Esophagus muscularis mucosa (tissue), 4 donors: ENCODE measurements at places on chromosomes 16 and 17. TPM values are rescaled to one million over a fixed set of nuclear protein-coding genes. Genes with fewer than 3 reads are reported as not detected.

EXOC3L1 gene
- 4.0 TPM for total RNA-seq

MMP28 gene
- 150 TPM for total RNA-seq

LYZL6 gene
- not detected for total RNA-seq

AANAT gene
- total RNA-seq, result not detected

KRTAP9-2 gene
- total RNA-seq, result not detected

SLC43A2 gene
- 14.6 TPM for total RNA-seq

CHST5 gene
- total RNA-seq, result not detected

PRDM7 gene
- total RNA-seq, result not detected

GSE1 gene
- total RNA-seq, result 79.4 TPM

GPRC5B gene
- 15.8 TPM for total RNA-seq

HS3ST4 gene
- total RNA-seq, result not detected

- DNase-seq, result no peak
Observed at GRCh38 chr17:41777574-41778188, 8.8 kb downstream of the JUP start.

- DNase-seq, result no peak
Observed at GRCh38 chr16:89422905-89423630, 67.3 kb downstream of the ANKRD11 start.

DNA sequence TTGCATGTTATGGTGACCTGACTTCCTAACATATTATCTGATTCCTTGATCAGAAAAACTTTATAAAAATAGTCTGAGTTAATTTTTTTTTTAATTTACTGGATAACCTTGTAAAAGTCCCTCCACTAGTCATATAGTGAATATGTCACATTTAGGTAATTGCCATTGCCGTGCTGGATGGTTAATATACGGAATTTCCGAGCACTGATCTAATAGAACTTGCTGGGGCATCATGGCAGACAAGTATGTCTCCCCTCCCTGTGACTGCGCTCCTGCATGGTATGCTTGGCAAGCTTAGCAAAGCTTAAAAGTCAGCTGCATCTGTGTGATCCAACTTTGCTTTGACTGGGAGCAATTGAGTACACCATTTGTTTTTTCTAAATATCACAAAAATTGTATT lies 239.4 kb upstream of the TBX2 start:
- no peak for DNase-seq

GRCh38 chr16:69413045-69413664 lies 11.3 kb upstream of the CYB5B start:
- no peak for DNase-seq

- no peak for DNase-seq
Observed at GRCh38 chr16:73775841-73776388, 520.7 kb upstream of the PSMD7 start.

DNA sequence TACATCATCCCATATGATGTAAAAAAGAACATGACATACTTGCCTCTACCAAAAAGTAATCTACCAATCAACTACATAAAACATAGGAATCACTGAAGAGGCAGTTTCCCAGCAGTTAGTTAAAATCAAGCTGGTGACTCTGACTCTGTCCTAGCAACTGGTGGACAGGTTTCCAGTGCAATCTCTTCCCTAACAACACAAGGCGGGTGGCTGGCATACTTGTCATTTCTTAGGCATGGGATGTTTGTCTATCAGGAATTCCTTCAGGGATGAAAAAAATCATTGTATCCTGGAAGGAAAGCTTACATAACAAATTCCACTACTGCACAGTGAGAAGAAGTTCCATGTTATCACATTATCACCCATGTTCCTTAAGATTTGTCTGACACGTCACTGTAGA lies 50.9 kb downstream of the HELZ start:
- DNase-seq, result no peak

DNA sequence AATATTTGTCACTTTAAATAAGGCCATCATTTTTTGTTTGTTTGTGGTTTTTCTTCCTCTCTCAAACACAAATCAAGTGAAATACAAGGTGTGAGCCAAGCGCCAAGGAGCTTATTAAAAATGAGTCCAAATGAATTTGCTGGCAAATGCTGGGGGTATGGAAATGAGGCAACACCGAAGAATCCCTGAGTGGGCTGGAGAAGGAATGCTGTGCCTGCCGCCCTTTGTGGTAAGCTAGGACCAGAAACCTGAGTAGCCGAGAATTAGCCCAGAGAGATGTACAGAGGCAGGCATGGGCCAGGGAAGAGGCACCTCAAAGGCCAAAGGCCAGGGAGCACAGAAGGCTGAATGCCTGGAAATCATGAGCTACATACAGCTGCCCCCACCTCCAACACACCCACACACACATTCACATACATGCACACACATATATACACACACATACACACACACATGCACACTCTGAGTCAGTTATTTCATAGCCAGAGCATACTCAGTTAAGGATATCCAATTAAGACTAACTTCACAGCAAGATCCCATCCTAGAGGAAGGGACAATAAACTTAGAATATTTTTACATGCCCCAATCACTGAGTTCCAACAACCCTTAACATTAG lies 266.1 kb upstream of the DYNLRB2 start:
- DNase-seq, result no peak

DNA sequence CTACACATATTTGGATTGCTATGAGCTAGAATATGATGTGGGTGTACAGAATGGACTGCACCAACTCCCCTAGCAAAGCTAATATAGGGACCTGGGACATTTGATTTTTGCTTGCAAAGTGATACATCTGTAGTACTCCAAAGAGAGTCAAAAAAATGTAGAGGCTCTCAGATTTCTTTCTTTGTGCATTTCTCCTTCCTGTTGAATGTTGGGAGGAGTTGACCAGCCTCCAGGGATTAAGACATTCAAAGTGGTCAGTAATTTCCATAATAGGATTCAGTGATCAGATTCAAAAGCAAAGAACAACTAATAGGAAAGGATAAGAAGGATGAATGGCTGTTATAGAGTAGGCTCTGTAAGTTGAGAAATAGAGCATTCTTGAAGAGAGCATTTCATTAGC lies 934.9 kb downstream of the KCNJ2 start:
- no peak for DNase-seq

DNA sequence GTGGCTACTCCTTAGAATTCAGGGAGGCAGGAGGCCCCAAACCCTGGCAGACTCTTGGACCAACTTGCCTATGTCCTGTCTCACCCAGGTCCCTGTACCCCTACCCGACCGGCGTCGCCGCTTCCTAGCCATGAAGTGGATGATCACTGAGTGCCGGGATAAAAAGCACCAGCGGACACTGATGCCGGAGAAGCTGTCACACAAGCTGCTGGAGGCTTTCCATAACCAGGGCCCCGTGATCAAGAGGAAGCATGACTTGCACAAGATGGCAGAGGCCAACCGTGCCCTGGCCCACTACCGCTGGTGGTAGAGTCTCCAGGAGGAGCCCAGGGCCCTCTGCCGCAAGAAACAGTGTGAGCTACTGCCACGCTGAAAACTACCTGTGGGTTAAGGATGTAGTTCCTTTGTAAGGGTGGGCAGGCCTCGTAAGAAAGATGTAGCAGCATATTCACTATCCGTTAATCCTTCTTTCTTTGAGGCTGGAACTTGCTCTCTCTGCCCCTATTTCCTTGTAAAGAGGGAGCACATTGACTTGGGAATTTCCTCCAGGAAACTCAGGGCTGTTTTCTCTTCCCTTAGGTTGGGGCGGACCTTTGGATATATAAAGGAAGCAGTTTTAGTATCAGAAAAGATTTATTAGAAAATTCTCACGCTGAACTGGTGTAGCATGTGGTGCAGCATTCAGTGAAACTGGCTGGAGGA lies 4.1 kb downstream of the MRPS7 start:
- DNase-seq, result no peak

GRCh38 chr17:49112936-49113335 lies 19.6 kb upstream of the B4GALNT2 start:
- no peak for DNase-seq

GRCh38 chr16:82682767-82683166 lies 56.0 kb downstream of the CDH13 start:
- DNase-seq, result no peak

DNA sequence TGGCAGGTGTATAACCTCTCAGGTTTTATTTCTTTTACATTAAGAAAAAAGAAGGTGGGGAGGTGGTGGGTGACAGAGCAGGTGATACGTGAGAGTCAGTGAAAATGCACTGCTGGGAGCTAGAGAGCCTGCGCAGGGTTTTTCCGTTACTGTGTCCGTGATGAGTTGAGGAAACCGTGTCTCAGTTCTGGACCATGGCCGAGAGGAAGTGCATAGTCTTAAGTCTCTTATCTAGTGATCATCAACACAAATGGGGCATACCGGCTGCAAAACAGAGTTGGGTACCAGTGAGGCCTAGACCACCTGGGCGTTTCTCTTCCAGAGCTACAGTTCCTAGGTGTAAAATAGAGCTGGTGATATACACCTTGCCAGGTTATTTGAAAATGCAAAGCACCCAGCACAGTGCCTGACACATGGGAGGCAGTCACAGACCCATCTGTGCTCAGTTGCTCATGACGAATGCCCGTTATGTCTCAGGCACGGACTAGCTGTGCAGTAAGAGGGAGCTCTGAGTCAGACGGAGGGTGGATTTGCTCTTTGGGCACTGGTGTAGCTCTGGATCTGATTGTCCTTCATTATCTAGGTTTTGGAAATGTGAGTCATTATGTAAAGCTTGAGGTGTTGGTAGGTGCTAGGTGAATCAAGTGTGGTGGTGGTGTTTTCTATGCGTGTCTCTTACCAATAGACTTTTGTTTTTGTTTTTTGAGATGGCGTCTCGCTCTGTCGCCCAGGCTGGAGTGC lies 60.9 kb downstream of the RPTOR start:
- no peak for DNase-seq

DNA sequence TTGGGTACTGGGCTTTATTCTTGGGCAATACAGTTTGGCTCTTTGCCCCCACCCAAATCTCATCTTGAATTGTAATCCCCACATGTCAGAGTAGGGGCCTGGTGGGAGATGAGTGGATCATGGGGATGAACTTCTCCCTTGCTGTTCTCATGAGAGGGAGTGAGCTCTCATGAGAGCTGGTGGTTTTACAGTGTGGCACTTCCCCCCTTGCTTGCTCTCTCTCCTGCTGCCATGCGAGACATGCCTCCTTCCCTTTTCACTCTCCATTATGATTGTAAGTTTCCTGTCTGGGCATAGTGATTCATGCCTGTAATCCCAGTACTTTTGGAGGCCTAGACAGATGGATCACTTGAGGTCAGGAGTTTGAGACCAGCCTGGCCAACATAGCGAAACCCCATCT lies 18.1 kb upstream of the CNEP1R1 start:
- DNase-seq, result no peak

DNA sequence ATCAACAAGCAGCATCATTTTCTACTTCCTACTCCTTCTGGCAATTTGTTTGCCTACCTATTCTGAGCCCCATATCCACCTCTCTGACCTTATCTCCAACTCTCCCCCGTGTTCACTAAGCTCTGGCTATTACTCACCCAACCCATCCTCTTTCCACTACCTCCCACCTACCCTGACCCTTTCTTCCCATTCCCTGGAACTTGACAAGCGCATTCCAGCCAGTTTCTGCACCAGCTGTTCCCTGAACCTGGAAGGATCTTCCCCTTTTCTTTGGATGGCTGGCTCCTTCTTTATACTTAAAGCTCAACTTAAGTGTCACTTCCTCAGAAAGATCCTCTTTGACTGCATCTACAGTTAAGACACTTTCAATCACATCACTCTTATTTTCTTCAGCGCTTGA lies 2.2 kb downstream of the DCUN1D3 start:
- no peak for DNase-seq

DNA sequence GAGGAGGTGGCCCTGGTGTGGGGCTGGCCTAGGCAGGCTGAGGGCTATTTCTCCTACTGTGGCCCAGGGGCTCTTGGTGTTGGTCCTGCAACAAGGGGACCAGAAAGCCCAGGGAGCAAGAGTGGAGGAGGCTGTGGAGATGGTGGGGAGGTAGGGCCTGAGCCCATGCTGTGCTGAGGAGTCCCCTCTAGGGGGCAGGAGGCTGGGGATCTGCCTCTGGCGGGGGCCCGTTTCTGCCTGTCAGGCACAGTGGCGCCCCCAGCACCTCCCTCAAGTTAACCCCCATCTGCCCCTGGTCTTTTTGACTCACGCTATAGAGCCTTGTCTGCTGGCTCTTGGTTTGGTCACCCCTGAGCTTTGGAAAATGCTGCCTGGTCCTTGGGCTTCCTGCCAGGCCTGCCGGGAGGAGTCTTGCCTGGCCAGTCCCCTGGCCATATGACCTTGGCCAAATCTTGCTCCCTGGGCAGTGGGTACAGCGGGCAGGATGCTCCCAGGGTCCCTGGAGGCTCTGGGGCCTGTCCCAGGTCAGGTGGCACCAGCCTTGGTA lies 5.9 kb downstream of the BAIAP2 start:
- no peak for DNase-seq

DNA sequence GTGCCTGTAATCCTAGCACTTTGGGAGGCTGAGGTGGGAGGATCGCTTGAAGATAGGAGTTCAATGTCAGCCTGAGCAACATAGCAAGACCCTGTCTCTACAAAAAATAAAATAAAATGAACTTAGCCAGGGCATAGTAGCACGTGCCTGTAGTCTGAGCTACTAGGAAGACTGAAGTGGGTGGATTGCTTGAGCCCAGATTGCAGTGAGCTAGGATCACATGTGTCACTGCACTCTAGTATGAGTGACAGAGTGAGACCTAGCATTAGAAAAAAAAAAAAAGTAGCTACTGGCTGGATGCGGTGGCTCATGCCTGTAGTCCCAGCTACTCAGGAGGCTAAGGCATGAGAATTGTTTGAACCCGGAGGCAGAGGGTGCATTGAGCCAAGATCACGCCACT lies 6.0 kb downstream of the ADAP2 start:
- no peak for DNase-seq
